ENCODE measurements at places on chromosomes 3 and 15. TPM values are rescaled to one million over a fixed set of nuclear protein-coding genes. Genes with fewer than 3 reads are reported as not detected.
A peak's percentile ranks its signal among the peaks of the same experiment; 100 is the strongest.

The PEX5L gene
- total RNA-seq: not detected

The LRRN1 gene
- 1.4 TPM for total RNA-seq

The HCN4 gene
- not detected for total RNA-seq

The CHRFAM7A gene
- total RNA-seq: 1.9 TPM

The ACP3 gene
- not detected for total RNA-seq

The TRH gene
- not detected for total RNA-seq

The ZNF619 gene
- 8.5 TPM for total RNA-seq

The CCR4 gene
- 2.9 TPM for total RNA-seq

The EOMES gene
- 2.9 TPM for total RNA-seq

The TIPIN gene
- total RNA-seq: 36.4 TPM

DNA sequence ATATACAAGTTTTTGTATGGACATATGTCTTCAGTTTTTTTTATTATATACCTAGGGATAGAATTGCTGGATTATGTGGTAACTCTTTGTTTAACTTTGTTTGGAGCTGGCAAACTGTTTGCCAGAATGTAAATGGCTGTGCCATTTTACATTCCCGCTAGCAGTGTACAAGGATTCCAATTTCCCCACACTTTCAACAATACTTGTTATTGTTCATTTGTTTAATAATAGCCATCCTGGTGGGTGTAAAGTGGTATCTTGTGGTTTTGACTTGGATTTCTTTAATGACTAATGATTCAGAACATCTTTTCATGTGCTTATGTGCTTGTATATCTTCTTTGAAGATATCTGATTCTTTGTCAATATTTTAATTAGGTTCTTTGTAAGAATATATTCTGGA is 64.4 kb downstream of the ZNF609 start:
- H3K27ac ChIP-seq: no peak overlapping the region
- no peaks in the 10 kb centered on the region for H3K27me3 ChIP-seq
- peaks cover 20% of the 10 kb centered on the region for H3K4me1 ChIP-seq
- DNase-seq: no peak
- H3K36me3 ChIP-seq: peaks cover 24% of the 10 kb centered on the region

- H3K4me3 ChIP-seq: no peak overlapping the region
- H3K4me1 ChIP-seq: no peaks in the 10 kb centered on the region
- H3K27me3 ChIP-seq: no peaks in the 10 kb centered on the region
- no peak for DNase-seq
- no peak overlapping the region for H3K27ac ChIP-seq
- no peaks in the 10 kb centered on the region for H3K36me3 ChIP-seq
Observed at GRCh38 chr3:72004749-72005292, 219.9 kb upstream of the PROK2 start.

DNA sequence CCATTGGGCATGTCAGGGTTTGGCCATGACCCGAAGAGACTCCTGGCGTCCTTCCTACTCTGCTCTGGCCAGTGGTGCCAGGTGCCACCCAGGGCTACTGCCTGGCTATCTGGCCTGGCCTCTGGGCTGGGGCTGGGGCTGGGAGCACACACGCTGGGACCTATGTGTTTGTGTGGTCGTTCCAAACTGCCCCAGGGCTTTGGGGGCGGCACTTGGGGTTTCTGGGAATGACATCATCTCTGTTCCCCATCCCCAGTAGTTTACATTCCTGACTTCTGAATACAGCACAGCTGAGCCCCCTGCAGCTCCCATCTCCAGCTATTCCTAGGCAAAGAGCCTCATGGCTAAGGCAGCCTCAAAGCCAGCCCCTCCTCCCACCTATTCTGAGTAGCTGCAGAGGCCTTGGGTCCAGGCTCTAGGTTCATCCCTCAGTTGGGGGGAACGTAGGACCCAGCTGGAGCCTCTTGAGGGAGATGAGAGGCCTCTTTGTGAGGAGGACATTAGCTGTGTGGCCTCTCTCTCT is 24.3 kb downstream of the PLEKHO2 start:
- no peak overlapping the region for H3K27ac ChIP-seq
- H3K4me1 ChIP-seq: peaks cover 11% of the 10 kb centered on the region
- no peaks in the 10 kb centered on the region for H3K27me3 ChIP-seq
- H3K4me3 ChIP-seq: no peak overlapping the region

DNA sequence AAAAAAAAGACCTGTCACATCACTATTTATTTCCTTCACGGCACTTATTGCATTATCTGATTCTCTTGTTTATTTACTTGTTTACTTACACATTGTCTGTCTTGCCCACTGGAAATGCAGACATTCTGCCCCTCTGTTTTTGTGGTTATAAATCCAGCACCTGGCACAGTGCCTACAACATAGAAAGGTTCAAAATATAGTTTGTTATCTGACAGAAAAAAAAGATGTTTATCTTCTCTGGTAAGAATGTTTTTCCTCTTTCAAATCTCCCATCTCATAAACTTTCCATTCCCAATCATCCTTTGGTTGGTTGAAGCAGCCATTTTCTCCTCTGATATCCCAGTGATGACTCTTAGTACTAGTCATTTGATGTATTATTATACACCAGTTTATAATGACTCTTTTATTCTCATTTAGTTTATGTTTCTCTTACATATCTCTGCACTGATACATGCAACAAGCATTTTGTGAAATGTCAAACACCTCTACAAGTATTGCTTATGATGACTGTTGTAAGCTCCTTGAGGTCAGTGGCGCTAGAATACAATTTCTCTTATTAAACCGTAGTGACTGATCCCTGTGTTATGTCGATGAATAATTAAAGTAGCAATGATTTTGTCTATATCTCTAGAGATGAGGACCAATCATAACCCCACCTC is 398.4 kb upstream of the TBL1XR1 start:
- H3K4me1 ChIP-seq: peaks cover 75% of the 10 kb centered on the region
- no peak overlapping the region for H3K27ac ChIP-seq
- peaks cover 4% of the 10 kb centered on the region for H3K36me3 ChIP-seq
- H3K27me3 ChIP-seq: no peaks in the 10 kb centered on the region

DNA sequence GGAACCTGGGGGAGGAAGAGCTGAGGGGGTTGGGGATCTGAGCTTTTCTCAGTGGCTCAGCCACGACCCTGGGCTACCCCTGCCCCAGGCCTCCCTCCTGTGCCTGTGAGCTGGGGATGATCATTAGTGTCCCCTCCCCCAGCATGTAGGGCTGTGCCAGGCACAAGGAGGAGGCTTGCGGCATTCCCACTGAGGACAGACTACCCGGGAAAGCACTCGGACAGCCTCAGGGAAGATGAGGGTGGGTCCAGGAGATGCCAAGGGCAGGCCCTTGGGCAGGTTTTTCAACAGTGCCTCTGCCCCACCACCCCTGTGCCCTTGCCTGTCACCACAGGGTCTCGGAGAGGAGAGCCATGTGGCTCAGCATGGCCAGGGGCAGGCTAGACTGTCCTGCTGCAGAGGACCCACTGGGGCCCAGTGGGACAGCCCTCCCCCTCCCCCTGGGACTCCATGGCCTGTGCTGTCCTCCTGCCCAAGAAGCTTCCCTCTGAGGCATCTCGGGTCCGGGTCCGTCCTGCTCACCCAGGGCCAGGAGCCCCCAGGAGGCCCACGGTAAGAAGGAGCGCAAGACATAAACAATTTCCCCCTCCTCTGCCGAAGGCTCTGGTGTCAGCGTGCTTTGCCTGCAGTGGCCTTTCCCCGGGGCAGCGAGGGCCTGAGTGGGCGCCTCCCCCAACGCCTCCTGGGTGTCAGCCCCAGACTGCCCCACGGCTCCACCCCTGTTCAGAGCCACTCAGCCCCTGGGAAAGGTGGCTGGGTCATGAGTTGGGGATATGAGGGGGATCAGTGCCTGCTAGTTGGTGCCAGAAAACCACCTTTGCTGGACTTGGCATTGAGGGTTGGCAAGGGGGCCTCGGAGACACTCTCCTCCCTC is 192.5 kb downstream of the GOLGA6L6 start:
- no peaks in the 10 kb centered on the region for H3K4me1 ChIP-seq
- no peak for DNase-seq
- no peaks in the 10 kb centered on the region for H3K36me3 ChIP-seq
- H3K27ac ChIP-seq: no peak overlapping the region
- H3K27me3 ChIP-seq: no peaks in the 10 kb centered on the region
- no peak overlapping the region for H3K4me3 ChIP-seq

DNA sequence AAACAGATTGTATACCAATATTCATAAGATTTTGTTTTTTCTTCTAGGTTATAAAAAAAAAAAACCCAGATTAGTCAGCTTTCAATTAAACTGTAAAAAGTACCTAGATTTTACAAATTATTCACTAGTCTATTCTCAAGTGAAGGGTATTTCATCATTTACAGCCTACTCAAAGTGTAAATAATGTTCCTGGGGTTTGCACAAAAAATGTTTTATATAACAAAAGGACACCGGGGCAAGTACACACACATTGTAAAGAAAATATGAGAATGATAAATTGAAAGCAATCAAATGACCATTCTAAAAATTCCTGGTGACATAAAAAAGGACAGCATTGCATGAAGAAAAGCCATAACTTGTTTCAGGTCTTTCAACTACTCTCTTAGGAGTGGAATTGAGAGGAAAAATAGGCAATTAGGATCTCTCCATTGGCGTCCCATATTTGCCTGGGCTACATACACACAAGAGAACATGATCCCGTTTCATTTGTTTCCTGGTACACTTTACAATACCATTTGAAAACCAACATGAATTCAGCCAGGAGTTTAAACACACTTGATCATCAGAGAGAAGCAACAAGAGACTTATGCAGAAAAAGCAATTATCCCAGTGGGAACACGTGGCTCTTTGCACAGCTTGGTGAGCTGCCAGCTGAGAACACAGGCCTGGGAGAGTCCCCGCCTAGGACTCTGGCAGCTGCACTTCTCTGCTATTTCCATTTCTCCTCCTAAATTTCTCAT is 1039.2 kb downstream of the ROBO1 start:
- H3K27me3 ChIP-seq: no peaks in the 10 kb centered on the region
- H3K4me1 ChIP-seq: peaks cover 8% of the 10 kb centered on the region
- no peaks in the 10 kb centered on the region for H3K36me3 ChIP-seq

GRCh38 chr3:5583920-5584319 is 396.4 kb downstream of the EDEM1 start:
- no peak overlapping the region for H3K4me3 ChIP-seq
- no peaks in the 10 kb centered on the region for H3K36me3 ChIP-seq
- H3K4me1 ChIP-seq: no peaks in the 10 kb centered on the region
- no peak overlapping the region for H3K27ac ChIP-seq

DNA sequence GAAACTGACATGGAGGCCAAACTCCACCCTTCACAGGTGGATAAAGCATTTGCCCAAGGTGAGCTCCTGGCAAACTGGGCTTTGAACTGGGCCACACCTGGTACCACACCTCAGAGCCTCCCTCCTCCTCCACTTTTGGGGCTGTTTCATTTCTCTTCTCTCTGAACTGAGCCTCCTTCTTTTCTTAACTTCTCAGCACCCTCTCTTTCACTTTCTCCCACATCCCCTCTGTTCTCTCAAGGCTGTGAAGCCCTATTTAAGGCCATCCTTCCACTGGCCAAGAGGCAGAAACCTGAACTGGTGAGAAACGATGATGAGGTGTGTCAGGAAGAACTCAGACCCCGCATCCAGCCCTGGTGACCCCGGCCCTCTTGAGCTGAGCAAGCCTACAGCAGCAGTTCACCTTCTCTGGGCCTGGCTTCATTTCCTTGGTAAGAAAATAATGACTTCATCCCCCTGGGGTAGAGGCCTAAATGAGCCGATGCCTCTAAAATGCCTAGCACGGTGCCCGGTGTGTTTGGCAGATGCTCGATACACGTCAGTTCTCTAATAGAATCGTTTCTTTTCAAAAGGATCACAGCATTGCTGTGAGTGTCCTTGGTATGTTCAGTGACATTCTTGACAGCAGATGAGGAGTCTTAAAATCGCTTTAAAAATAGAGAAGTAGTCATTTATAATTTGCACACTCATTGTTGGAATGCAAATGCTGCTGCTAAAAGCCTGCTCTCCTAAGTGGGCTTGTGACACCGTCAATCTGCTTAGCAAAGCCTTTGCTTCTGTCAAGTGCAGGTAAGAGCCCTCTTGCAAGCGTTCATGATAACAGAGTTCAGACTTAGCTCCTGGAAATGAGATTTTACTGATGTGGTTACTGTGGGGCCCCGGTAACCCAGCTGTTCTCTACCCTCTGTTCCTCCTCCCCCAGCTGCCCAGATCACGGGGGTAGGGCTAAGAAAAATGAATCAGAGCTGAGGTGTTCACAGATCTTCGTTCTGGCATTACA is 97.7 kb upstream of the ATP2B2 start:
- no peaks in the 10 kb centered on the region for H3K36me3 ChIP-seq
- peaks cover 34% of the 10 kb centered on the region for H3K27me3 ChIP-seq
- DNase-seq: peak; percentile 85
- peak overlapping the region; percentile 44 for H3K4me3 ChIP-seq
- H3K4me1 ChIP-seq: peaks cover 31% of the 10 kb centered on the region

GRCh38 chr15:51924156-51925068 is 47.2 kb downstream of the LEO1 start:
- DNase-seq: no peak
- H3K4me1 ChIP-seq: no peaks in the 10 kb centered on the region
- no peak overlapping the region for H3K27ac ChIP-seq

- no peak overlapping the region for H3K27ac ChIP-seq
- peaks cover 12% of the 10 kb centered on the region for H3K36me3 ChIP-seq
- H3K4me3 ChIP-seq: no peak overlapping the region
- H3K27me3 ChIP-seq: no peaks in the 10 kb centered on the region
- peaks cover 7% of the 10 kb centered on the region for H3K4me1 ChIP-seq
Observed at GRCh38 chr3:102036017-102036416, 186.7 kb downstream of the NFKBIZ start.

DNA sequence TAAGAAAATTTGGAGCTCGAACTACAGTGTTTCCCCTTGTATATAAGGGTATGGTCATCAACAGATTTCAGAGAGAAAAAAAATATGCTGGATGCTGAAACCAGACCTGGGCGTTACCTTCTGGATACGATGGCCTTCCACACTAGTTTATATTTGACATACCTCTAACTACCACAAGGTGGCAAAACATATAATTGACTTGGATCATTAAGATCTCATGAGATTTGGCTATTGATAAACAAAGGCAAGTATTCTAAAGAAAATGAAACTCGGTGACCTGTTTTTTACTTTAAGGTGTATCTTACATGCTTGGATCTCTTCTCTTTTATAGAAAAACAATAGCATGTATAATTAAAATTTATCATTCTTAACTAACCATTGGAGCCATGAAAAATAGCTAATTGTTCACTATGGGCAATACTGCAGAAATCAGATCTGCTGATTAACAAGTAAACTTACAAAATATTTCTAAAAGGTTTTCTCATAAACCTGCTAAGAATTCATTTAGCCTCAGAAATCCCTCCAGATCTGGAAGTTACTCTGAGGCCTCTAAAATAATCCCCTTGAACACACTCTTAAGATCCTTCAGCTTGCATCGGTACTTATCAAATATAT is 300.6 kb upstream of the KCNH8 start:
- H3K36me3 ChIP-seq: no peaks in the 10 kb centered on the region

Data from activated CD8-positive, alpha-beta T cell treated with anti-CD3 and anti-CD28 coated beads, Interleukin-2, amount 10 ng/mL, durations not matched to agents 7 days and 5 days (primary cell).